Activated CD8-positive, alpha-beta T cell treated with anti-CD3 and anti-CD28 coated beads, Interleukin-2, amount 10 ng/mL, durations not matched to agents 7 days and 5 days (primary cell): ENCODE measurements at places on chromosomes 12 and 14. TPM values are rescaled to one million over a fixed set of nuclear protein-coding genes. Genes with fewer than 3 reads are reported as not detected.

Gene CLECL1
- 1.6 TPM for total RNA-seq

Gene MYF6
- not detected for total RNA-seq

Gene DEPDC4
- 1.6 TPM for total RNA-seq

Gene TMEM233
- total RNA-seq = not detected

Gene SLC39A9
- total RNA-seq = 46.2 TPM

Gene GLS2
- total RNA-seq = 0.70 TPM

Gene MYO1H
- not detected for total RNA-seq

Gene CLEC1B
- not detected for total RNA-seq

Gene PLEK2
- not detected for total RNA-seq

Gene IL26
- not detected for total RNA-seq

Gene SAMD15
- 0.40 TPM for total RNA-seq

Gene IAPP
- total RNA-seq = not detected

Gene LARP4
- 59.2 TPM for total RNA-seq

Gene KRT85
- total RNA-seq = not detected

Gene GLIPR1L2
- not detected for total RNA-seq

Gene CPNE6
- not detected for total RNA-seq
